H1 (cell line): ENCODE measurements at places on chromosomes 7 and 10. TPM values are rescaled to one million over a fixed set of nuclear protein-coding genes. Genes with fewer than 3 reads are reported as not detected.

SVIL gene
- polyA plus RNA-seq: 4.3 and 4.7 TPM in 2 replicates

TRPV5 gene
- 0.03 and 0.05 TPM in 2 replicates for polyA plus RNA-seq

OR6B1 gene
- not detected in 2 replicates for polyA plus RNA-seq

FGL2 gene
- not detected in 2 replicates for polyA plus RNA-seq

CRPPA gene
- 0.20 and 0.23 TPM in 2 replicates for polyA plus RNA-seq

SPDYE16 gene
- polyA plus RNA-seq: 0.03 TPM in 1 of 2 replicates, not detected in the other

AKR1C2 gene
- polyA plus RNA-seq: 0.50 and 0.77 TPM in 2 replicates

RINT1 gene
- polyA plus RNA-seq: 5.0 and 7.8 TPM in 2 replicates

PRRT4 gene
- polyA plus RNA-seq: 1.0 and 2.4 TPM in 2 replicates

- peak; percentile 20 for DNase-seq
These were observed 615.8 kb upstream of the MGMT start for GRCh38 chr10:128851281-128851680.

GRCh38 chr7:22302951-22303423 lies 54.0 kb downstream of the RAPGEF5 start:
- no peak for DNase-seq

- no peak for DNase-seq
These were observed 1050.5 kb downstream of the XPNPEP1 start for GRCh38 chr10:108872854-108873253.

DNA sequence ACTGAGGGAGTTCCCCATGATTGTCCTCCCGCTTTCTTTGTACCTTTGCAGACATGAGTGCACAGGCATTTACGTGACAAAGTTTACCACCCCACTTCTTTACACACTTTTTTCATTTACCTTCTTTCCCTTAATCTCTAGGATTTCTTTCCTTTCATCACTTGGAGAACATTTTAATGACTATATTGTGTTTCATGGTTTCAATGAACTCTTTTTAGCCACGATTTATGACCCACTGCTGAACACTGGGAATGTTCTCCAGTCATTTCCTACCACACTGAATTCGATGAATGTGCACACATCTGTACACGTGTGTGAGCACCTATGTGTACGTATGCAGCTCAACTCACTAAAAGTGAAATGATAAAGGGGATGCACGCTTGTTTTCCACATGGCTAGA lies 371.7 kb upstream of the IGFBP3 start:
- no peak for DNase-seq

- no peak for DNase-seq
These were observed 287.6 kb upstream of the MGMT start for GRCh38 chr10:129179245-129179971.

DNA sequence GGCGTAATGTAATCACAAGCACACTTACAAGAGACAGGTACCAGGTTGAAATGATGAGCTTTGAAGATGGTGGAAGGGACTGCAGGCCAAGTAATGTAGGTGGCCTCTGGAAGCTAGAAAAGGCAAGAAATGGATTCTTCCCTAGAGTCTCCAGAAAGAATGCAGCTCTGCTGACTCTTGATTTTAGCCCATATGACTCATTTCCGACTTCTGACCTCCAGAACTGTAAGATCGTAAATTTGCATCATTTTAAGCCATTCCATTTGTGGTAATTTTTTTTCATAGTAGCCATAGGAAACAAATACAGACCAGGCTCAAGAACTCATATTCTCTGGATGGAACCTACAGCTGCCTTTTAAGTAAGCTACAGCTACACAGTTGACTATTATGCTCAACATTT lies 315.5 kb downstream of the MAGI2 start:
- DNase-seq: no peak

DNA sequence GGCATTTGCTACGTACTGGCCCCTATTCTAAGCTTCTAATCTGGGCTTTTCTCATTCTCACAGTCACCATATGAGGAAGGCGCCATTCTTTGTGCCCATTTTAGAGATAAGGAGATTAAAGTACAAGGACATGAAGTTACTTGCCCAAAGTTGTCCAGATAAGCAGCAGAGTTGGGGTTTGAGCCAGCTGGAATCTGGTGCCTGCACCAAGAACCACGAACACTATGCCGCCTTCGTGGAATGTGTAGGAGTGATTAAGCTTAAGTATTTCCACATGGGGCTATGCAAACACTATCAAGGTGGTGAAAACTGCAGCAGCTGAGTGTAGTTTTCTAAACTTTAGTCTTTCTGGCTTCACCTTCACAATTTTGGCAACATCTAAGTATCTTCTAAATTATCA lies 342.7 kb upstream of the ETV1 start:
- DNase-seq: no peak

- no peak for DNase-seq
These were observed 259.4 kb downstream of the PARD3 start for GRCh38 chr10:34555653-34556052.

DNA sequence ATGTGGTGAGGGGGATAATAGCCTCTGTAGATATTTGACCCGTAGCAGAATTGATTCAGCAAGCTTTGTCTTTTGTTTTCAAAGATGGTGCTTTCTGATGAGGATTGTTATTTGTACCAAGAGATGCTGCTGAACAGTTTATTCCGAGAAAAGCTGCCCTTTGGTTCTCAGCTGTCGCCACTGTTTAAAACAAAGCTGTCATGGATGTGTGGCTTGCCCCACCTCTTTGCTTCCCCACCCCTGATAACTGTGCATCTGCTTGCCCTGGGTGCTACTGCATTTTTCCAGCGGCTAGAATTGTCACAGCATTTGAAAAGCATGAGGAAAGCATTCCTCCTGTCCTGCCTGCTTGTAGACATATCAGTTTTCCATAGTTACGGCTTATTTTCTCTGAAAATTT lies 226.9 kb upstream of the CSTF2T start:
- DNase-seq: no peak
